ENCODE measurements at places on chromosomes 4 and X.

GRCh38 chr4:124783847-124784246, 71.3 kb upstream of the ANKRD50 start:
- DNase-seq = no peak

DNA sequence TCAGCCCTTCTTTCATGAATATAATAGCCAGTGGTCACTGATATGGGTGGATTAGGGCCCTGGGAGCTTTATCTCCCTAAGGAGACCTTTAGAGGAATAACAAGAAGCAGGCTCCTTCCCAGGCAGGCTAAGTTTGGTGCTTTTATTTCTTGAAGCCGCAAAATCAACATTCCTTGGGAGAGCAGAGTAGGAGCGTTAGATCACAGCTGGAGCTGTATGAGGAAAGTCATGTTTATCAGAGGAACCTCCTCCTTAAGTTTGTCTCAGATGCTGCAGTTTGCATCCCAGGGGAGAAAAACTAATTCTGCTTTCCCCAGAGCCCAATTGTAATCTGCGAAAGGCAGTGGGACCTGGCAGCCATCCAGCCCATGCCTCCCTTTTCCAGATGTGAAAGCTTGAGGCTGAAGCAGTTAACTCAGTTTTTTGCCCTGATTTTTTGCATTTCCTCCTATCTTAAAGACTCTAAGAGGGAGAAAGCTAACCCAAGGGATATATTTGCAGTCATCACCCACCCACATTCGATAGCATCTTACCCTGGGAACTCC, 186.0 kb upstream of the FRMPD4 start:
- no peak for DNase-seq

DNA sequence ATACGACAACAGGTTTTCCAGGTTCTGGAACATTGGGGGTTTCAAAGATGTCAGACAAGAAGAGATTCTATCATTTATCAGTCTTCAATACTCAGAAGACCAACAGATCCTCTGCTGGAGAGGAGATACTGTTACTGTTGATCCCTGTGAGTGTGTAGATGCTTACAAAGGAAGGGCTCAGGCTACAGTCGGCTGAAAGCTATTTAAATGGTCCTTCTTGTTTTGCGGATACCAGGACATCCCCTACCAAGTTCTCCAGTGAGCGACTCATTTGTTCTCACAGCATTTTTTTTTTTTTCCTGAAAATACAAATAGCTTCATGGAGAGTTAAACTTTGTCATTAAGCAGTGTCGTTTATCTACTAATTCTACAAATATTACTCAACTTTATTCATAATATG, 201.6 kb downstream of the CAMK2D start:
- DNase-seq = no peak

DNA sequence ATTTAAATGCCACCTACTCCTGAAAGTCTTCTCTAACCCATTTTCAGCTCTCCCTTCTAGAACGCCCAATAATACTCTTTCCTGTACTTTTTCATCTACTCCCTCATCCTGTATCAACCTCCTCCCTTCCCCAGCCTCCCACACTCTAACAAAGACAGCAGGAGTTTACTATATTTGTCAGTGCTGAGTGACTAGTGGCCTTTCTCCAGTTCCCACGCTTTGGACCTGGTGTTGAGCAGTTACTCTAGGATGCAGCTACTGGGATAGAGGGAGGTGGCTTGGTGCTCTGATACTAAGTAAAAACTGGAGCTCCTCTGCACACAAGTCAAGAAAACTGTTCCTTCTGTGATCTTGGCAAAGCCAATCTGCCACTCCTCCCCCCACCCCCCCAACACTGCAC, 36.1 kb upstream of the KLHL13 start:
- no peak for DNase-seq

- DNase-seq = no peak
Measured at GRCh38 chrX:14027511-14028019, 2.1 kb downstream of the GEMIN8 start.

- DNase-seq = no peak
Measured at GRCh38 chrX:51728202-51728601, 15.0 kb upstream of the GSPT2 start.

- no peak for DNase-seq
Measured at GRCh38 chr4:1414831-1415680, 8.8 kb upstream of the NKX1-1 start.

GRCh38 chr4:8651661-8652180, 59.2 kb downstream of the CPZ start:
- DNase-seq = peak; percentile 8

DNA sequence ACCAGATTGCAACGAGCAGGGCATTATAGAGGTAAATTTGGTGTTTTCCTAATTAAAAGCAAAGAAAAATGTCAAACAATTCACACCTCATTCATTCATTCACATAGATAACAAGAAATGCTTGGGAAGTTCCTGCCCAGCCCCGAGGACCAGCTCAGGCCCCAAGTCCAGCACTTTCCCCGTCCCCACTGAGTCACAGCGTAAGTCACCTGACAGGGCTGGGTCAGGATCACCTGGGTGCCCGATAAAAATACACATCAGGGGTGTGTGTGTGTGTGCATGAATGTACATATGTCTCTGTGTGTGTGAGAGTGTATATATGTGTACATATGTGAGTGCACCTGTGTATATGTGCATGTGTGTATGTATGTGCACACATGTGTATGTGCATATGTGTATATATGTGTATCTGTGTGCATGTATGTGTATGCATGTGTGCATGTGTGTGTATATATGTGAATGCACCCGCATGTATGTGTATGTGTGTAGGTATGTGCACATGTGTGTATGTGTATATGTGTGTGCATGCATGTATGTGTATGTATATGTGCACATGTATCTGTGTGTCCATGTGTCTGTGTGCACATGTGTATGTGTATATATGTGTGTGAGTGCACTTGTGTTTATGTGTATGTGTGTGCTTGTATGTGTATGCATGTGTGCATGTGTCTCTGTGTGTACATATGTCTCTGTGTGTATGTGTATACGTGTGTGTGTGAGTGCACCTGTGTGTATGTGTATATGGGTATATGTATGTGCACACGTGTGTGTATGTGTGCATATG, 18.6 kb upstream of the SH3TC1 start:
- DNase-seq = no peak

- DNase-seq = peak; percentile 43
Measured at GRCh38 chr4:181528570-181529184, 714.5 kb upstream of the TENM3 start.

DNA sequence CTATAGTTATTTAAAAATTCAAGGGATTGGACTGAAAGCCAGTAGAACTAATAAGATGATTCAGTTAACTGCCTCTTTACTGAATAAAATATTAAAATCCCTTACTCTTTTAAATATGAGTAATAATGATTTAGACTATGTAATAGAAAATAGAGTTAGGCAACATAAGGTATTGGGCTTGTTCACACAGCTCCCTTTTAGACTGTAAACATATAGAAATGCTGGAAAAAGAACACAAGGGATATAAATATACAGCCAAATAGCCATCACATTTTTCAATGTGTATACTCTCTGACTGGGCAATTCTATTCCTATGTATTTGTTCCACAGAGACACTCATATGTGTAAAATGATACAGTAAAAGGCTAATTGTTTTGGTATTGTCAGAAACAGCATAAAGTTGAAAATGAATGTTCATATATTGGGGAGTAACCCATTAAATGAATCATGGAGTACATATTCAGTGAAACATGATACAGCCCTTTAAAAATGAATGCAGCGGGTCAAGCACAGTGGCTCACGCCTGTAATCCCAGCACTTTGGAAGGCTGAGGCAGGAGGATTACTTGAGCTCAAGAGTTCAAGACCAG, 129.8 kb downstream of the TBC1D19 start:
- no peak for DNase-seq

GRCh38 chr4:151407466-151408379, 1.3 kb upstream of the FHIP1A start:
- DNase-seq = peak; percentile 54

- DNase-seq = no peak
Measured at GRCh38 chr4:153789741-153790499, 1.0 kb upstream of the SFRP2 start.

DNA sequence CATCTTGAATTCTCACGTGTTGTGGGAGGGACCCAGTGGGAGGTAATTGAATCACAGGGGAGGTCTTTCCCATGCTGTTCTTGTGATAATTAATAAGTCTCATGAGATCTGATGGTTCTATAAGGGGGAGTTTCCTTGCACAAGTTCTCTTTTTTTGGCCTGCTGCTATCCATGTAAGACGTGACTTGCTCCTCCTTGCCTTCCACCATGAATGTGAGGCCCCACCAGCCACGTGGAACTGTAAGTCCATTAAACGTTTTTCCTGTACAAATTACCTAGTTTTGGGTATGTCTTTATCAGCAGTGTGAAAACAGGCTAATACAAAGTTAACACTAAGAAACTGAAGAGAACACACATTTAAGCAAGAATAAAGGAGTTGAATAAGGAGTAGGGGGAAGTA, 16.0 kb downstream of the TBCK start:
- DNase-seq = no peak

DNA sequence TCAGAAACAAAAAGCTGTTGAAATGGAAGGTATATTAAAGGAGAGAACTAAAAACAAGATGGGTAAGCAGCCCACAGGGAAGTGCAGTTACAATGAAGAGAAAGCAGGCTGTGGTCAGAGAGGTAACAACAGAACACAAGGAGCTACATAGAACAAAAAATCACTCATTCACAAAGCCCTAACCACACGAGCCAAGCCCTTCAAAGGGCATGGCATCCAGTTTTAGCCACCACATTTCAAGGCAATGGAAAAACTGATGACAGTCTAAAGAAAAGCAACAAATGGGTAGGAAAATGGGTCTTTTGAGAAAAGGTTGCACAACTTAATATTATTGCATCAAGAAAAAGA, 37.5 kb downstream of the KDR start:
- no peak for DNase-seq

- DNase-seq = no peak
Measured at GRCh38 chrX:7233580-7234406, 85.8 kb upstream of the PUDP start.

GRCh38 chr4:148574502-148574901, 132.3 kb upstream of the NR3C2 start:
- DNase-seq = no peak

GRCh38 chrX:28487818-28488217, 99.4 kb upstream of the IL1RAPL1 start:
- no peak for DNase-seq

- DNase-seq = no peak
Measured at GRCh38 chr4:184649971-184650855, 675 bp downstream of the PRIMPOL start.

GRCh38 chrX:117376460-117376859, 740.1 kb downstream of the KLHL13 start:
- no peak for DNase-seq

DNA sequence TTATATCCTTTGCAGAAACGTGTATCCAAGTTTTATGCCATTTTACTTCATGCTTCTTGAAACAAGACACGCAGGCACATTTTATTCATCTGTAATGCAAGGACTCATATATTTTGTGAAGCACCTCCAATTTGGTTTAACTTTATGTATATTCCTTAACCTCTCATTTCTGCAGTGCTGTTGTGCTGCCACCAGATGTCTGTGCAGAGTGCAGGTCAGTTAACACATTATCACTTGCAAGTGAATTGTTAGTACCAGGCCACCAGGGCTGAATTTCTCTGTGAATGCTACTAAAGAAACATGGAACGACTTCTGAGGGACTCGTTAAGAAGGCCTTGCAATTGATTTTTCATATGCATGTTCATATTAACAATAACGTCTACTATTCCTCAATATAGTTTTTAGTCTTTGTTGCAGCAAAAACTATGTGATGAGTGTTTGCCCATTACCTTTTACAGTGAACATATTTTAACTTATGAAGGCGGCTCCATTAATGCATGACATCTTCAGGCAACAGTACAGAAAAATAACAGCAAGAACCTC, 770.3 kb downstream of the NLGN4X start:
- no peak for DNase-seq

DNA sequence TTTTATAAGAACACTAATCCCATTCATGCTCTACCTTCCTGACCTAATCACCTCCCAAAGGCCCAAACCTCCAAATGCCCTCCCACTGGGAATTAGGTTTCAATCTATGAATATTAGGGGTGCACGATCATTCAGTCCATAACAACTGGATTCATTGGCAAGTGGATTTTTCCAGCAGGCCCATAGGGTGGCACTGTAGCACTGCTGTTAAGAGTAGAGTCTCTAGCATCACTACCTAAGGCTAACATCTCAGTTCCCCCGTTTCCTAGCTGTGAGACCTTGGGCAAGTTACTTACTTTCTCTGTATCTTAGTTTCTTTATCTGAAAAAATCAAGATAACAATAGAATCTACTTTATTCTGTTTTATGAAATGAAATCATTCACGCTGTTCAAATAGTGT, 315.8 kb downstream of the STIM2 start:
- no peak for DNase-seq

DNA sequence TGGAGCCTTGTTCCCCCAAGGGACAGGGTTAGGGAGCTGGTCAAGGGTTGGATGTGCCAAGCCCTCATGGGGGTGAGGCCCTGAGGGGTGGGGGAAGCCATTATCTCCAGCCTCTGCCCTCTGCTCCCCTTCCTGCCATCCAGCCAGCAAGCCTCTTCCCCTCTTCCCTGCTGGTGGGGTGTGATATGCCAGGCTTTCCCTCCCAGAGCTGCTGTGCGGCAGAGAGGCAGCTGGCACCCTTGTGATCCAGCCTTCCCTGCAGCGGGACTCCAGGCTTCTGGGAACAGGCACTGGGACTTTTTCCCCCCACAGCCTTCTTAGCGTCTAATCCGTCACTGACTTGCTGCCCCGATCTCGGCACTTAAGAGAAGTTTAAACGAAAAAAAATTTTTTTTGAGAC, 6.3 kb downstream of the SSR4 start:
- DNase-seq = no peak

- DNase-seq = no peak
Measured at GRCh38 chr4:15427161-15427560, 672 bp upstream of the C1QTNF7 start.

GRCh38 chrX:49120091-49120490, 3.4 kb downstream of the GPKOW start:
- DNase-seq = no peak

DNA sequence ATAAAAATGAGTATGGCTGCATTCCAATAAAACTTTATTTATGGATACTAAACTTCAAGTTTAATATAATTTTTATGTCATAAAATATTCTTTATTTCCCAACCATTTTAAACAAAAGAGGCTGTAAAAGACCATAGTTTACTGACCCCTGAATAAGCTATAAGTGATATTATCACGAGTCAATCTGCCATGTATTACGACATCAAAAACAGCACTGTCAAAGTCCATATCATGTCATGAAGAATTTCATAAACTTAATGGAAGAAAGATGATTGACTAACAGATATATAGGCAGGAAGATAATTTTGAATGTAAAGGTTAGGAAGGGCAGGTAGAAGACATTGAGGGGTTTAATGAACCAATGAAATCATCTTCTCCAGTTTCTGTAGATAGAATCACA, 18.2 kb downstream of the TMEM156 start:
- no peak for DNase-seq

GRCh38 chrX:141732031-141732430, 33.5 kb upstream of the SPANXD start:
- DNase-seq = no peak

GRCh38 chr4:149709640-149710039, 106.0 kb downstream of the IQCM start:
- DNase-seq = no peak
